ENCODE measurements at places on chromosomes 1 and 21.

DNA sequence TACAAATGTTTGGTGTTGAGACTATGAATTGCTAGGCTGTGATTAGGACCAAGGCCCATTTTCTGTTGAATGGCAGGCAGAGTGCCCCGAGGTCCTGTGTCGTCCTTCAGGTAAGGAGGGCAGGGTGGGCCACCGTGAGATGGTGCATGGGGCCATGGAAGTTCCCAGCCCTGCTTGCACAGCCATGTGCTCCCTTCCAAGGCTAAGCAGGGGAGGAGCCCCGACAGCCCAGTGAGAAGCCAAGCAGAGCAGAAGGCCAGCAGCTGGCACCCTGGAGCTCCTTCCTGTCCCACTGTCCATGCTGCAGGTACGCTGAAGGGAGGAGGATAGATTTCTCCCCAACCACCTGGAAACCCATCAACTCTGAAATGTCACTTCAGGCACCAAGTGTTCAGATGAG lies 8.2 kb upstream of the NUAK2 start:
- DNase-seq: no peak

GRCh38 chr1:116567790-116568661 lies 2.8 kb downstream of the CD58 start:
- DNase-seq: no peak

DNA sequence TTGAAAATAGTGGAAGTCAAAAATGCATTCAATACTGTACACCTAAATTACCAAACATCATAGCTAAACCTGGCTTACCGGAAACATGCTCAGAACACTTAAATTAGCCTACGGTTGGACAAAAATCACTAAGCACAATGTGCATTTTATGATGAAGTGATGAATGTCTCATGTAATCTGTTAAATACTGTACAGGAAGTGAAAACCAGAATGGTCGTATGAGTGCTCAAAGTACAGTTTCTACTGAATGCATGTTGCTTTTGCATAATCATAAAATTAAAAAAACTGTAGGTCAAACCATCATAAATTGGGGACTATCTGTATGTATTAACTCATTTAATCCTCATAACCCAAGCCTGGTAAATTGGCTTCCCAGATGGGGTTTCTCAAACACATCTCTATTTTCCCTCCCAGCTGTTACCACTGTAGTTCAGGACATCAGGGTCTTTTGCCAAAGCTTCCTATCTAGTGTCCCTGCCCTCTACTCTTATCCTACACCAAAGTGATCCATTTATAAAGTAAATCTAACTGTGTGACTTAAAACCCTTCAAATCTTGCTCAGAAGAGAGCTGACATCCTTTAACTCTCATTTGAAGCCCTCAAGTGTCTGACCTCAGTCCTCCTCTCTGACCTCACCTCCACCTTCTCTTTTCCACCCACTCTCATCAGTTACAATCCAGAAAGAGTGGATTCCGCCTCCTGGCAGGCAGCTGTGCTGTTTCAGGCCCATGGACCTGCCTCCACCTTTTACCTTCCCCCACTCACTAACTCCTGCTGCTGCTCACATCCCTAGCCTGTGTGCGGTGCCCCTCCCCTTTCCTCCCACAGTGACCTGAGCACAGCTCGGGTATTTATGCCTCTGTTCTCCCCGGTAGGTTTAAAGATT lies 356.4 kb upstream of the ST6GALNAC5 start:
- DNase-seq: no peak

- no peak for DNase-seq
These were observed 4.5 kb downstream of the DHCR24 start for GRCh38 chr1:54882519-54882918.

- no peak for DNase-seq
These were observed 44.4 kb upstream of the B3GALT5 start for GRCh38 chr21:39568361-39568760.

GRCh38 chr1:154775621-154776605 lies 94.2 kb downstream of the KCNN3 start:
- no peak for DNase-seq

GRCh38 chr1:21857840-21858670 lies 46.0 kb downstream of the LDLRAD2 start:
- DNase-seq: no peak

- DNase-seq: no peak
These were observed 74.4 kb upstream of the ZNF648 start for GRCh38 chr1:182135946-182136345.

All from stimulated activated effector memory CD8-positive, alpha-beta T cell treated with anti-CD3 and anti-CD28 coated beads, Interleukin-12 subunit alpha, Interleukin-12 subunit beta, amount 100 ng/mL, for 72 hours (primary cell).